IMR-90 (cell line): ENCODE measurements at places on chromosomes 4 and X. TPM values are rescaled to one million over a fixed set of nuclear protein-coding genes. Genes with fewer than 3 reads are reported as not detected.

Gene NXF2B
- total RNA-seq, result not detected in 2 replicates

Gene HPGDS
- not detected in 2 replicates for total RNA-seq

DNA sequence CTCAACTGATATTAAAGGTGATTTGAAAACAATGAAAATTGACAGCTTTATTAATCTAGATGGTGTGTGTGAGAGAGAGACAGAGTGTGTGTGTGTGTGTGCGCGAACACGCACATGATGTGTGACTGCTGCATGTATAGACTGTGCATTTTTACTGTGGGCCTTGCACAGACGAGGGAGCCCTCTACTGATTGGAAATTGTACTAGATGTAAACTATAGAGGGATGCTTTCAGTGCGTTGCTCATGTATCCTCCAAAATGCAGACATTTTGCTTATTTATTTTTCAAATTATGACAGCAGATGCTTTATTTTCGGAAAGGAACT is 168.4 kb upstream of the GK2 start:
- DNase-seq, result peak; percentile 18

GRCh38 chrX:103253608-103254007 is 1.3 kb downstream of the TCEAL8 start:
- no peak for DNase-seq

DNA sequence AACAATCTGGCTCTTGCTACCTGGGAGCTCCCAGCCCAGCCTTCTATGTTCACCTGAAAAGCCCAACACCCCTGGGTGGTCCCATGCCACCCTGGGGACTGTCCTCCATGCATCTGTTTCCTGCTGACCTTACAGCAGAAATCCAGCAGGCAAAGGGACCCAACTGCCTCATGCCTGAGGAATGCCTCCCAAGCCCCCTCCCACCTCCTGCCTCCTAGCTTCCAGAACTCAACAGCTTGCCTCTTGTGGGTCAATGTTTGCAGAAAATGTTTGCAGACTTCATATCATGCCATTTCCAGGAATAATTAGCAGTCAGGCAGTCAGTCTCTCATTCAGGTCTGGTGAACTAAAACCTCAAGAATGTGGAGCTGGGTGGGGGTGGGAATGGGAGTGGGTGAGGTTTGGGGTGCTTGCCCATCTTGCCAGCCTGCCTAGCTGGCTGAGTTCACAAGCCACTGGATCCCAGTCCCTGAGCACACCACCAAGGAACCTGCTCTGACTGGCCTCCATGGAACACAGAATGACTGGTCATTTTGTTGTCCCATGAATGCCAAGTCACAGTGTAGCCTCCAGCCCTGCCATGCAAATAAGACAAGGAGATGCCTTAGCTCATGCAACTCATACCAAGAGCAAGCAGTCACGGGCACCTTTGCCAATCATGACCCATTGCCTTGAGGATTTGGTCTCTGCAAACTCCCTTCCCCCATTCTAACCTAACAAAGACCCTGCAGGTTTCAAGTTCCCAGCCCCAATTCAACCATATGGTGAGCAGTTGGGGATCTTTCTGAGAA is 12.1 kb upstream of the PLAC1 start:
- peak; percentile 83 for DNase-seq

DNA sequence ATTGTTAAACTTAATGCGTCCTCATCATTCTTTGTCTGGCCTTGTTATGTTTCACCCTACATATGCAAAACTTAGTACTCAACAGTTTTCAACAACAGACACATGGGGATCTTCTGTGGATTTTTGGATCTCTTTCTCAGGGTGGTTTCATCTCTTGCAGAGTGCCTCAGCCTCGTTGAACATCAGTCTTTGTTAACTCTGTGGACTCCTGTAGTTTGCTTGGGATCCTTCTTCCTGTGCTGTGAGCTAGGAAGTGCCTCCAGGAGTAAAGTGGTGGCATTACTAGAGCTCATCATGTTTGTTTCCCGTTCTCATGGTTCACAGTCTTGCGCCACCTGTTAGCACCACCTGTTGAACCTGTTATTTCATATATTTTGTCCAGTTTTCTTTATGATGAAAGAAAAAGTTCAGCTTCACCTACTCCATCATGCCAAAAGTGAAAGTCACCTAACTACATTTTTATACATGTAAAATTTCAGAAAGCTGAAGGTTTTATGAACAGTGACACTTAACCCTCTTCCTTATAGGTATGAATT is 27.5 kb upstream of the NDUFC1 start:
- DNase-seq, result no peak

DNA sequence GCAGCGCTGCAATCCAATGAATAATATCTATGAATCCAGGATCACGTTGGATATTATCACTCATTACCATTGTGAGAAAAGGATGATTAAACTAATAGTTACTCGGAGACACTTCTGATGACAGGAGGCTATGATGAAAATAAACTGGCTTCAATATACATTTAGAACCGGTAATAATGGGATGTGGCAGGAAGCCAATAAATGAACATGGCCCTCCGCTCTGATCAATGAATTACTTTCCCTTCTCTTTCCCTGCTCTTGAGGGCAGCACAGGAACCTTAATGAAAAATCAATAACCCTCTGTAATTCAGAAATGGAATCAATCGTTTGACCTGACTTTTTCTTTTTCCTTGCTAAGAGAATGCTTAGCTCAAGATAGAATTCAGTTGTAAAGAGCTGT is 103.9 kb upstream of the PAQR3 start:
- DNase-seq, result no peak

GRCh38 chr4:156870131-156870530 is 101.5 kb downstream of the PDGFC start:
- DNase-seq, result peak; percentile 21

DNA sequence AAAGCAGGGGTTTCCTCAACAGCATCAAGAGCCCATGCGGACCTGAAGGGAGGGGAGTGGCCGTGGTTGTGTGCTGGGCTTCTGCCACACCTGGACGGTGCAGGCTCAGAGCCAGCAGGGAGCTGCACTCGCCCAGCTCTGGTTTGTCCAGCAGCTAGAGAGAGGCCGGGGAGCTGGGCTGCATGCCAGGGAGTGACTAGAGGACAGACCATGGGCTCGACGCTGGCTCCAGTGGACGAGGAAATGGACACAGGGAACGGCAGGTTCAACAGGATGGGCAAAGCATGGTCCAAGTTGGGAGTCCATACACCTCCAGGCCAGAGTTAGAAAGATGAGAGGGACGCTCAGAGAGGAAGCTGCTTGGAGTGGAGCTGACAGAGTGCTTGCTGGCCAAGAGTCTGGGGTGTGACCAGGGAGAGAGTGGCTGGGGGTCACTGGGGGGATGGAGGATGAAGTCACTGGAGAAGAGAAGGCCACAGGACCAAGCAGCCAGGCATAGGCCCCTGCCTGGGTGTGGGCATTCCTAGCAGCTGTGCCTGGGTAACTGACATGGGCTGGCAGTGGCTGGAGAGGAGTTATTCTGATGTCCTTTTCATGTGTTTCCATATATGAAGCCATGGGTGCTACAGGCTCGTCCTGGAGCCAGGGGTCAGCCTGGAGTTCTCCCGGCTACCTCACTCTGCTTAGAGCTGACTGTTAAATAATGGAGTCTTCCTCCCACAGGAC is 42.8 kb downstream of the HTT-AS start:
- no peak for DNase-seq

DNA sequence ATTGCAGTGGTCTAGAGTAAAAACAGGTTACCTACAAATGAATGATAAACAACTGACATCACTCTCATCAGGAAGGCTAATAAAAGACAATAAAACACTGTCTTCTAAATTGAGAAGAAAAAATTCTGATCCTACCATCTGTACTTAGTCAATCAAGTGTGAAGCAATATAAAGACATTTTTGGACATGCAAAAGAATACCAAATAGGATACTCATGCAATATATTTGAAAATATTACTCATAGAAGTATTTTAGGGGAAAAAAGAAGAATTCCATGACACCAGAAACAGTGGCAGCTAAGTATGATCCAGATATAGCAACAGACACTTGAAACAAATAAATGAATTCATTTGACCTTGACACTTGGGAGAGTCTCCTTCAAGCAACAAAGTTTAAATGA is 63.8 kb upstream of the FAM120C start:
- DNase-seq, result peak; percentile 1

DNA sequence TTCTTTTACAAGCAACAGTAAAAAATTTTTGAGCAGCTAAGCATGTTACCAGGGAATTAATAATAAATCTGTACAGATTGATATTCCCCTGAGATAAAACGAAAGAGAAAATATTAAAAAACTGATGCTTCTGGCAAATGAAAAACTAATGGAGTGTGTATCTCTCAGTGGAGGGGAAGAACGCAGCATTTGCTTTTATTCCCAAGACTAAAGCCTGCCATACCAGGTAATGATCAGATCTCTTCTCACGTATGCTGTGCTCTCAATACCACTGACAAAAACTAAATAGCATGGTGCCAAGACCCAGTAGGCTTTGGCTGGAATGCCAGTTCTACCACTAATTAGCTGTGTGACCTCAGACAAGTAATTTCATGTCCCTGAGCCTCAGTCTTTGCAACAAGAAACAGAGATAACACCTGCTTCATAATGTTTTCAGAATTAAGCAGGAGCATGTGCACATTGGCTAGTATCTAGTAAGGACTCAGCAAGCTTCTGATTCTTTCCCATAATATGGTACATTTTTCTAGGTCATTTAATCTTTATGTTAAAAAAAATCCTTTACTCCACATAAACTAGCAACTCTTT is 179.6 kb downstream of the CENPC start:
- DNase-seq, result no peak

DNA sequence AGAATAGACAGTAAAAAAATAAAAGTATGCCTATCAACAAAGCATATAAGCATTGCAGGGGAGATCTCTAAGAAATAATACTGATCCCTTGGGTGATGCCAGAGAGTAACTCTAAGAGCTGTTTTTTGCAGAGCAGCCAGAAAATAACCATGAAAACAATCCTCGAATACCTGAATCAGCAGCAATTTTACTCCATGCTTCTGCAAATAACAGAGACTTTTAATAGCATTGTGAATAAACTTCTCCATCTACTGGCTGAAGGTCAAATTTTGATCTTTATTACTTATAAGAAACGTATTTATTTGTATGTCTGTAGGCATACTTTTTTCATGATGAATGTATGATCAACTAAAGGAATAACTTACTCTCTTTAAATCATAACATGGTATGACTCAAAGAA is 334.5 kb downstream of the GALNTL6 start:
- no peak for DNase-seq

Gene CXCL3
- 0.18 TPM in 1 of 2 replicates, not detected in the other for total RNA-seq

- DNase-seq, result peak; percentile 44
Observed at GRCh38 chr4:17447056-17447455, 64.8 kb downstream of the QDPR start.

Gene USP46
- 15.4 and 20.3 TPM in 2 replicates for total RNA-seq

DNA sequence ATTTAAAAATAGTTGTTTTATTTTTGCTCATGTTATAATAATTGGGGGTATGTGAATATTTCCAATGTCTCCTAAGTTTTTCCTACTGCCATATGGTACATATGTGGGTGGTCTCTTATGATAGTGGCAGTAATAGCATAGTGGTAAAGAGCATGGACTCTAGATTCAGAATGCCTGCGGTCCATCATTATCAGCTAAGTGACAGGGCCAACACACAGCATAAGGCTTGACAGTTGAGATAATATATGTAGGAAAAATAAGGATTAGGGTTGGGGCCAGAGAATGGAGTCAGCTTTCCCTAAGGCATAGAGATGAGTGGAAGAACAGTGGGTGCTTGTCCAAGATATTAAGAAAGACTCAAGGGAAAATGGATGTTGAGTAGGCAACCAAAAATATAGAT is 2707.5 kb downstream of the PCDH7 start:
- DNase-seq, result no peak

Gene SFRP2
- not detected in 2 replicates for total RNA-seq

DNA sequence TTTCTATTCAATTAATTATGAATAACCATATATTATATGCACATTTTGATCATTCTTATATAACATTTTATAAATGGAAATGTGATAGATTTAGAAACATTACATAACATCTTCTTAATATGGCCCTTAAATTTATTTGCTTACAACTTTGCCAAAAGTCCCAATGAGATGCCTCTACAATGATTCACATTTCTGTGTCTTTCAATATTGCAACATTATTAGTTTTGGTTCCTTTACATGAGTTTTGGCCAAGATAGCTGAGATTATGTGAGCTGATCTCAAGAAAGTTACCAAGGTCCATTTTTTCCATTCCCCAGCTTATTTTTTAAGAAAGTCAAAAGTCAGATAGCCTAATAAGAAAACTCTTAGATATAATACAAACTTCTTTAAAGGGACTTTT is 361.2 kb downstream of the PCDH7 start:
- DNase-seq, result peak; percentile 72

Gene NDNF
- total RNA-seq, result under 0.01 TPM in 1 of 2 replicates, not detected in the other

DNA sequence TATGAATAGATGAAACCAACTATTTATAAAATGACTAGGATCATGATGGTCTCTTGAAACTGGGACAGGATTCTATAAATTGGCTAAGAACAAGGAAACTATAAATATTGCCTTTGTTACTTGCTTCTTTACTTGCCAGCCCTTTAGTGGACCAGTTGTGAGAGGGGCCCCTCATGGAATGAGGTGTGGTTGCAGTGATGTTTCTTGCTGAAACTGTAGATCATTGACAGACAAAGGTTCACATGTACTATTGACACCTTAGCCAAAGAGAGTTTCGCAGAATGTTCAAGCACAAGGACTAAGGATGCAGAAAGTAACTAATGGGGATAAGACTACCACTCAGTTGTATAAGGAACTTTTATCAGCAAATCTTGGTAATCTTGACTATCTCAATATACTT is 135.0 kb upstream of the SMIM10 start:
- no peak for DNase-seq

DNA sequence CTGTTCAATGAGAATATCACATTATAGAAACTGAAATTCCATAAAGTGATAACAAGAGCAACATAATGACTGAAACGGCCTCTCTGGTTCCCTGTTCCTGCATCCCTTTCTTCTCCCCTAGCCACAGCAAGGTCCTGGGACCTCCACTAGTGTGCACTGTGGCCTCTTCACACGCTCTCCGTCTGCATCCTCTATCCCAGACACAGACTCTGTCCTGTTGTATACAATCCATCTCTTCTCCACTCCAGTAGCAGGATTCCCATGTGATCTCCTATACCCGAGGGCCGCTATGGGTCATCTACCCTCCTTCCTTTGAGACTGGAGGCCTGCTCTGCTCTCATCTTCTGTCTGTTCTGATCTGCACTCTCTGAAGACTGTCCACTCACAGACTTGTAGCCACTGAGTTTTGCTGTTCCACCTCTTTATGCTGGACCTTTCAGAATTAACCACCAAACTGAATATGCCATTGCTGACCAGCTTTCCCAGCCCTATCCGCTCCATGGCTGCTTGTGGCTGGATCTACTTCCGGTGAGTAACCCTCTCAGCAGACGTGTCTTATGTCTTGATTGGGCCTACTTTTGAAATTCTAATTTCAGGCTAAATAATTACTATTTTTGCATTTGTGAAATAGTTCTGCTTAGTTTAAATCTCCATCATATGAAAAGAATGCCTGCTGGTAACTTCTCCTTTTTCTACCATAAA is 105.1 kb upstream of the NAP1L5 start:
- DNase-seq, result peak; percentile 34
